ENCODE measurements at places on chromosomes 5 and 9.

DNA sequence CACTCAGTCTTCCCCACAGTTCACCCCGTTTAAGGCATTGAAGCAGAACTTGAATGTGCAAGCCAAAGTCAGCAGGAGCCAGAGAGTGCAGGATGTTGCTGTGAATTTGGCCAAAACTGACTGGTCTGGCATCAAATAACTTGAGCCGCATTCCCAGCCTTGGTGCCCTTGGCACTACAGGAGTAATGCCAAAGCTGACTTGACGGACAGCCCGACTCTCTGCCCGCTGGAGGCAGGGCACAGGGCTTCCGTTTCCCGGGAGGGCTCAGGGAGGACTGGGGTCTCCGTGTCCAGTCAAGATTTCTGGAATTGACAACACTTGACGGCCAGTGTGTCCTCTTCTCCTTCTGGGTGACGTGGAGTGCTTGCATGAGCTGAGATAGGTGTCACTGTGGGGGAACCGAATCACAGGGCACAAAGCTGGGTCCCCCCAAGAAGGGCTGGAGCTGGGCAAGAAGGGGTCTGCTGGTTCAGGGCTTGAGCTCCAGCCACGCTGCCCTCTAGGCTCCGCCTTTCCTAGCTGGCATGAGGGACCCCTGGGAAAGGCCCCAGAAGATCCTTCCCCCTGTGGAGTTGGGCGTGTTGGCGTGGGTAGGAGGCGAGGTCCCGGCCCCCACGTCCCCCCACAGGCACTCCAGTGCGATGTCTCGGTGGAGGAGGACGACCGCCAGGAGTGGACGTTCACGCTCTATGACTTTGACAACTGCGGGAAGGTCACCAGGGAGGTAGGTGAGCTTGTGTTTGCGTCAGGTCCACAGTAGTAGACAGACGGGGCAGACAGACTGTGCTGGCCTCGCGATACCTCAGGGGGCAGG lies 25.2 kb downstream of the NKD2 start:
- no peak for DNase-seq

DNA sequence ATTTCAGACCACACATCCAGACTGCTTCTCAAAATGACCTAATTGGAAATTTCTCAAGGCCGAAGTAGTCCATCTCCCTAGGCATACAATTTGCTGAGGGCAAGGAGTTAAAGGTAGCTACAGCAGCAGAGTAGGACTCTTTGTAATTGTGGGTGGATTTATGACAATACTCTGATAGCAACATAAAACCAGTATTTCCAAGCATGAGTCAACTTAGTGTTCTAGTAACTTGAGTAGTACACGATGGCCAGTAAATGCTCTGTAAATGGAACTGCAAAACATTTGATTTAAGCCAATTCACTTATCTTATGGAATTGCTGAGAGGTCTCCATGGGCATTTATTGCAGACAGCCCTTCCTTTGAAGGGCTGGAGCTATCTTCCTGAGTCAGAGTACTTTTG lies 352.2 kb downstream of the PLK2 start:
- DNase-seq: no peak

DNA sequence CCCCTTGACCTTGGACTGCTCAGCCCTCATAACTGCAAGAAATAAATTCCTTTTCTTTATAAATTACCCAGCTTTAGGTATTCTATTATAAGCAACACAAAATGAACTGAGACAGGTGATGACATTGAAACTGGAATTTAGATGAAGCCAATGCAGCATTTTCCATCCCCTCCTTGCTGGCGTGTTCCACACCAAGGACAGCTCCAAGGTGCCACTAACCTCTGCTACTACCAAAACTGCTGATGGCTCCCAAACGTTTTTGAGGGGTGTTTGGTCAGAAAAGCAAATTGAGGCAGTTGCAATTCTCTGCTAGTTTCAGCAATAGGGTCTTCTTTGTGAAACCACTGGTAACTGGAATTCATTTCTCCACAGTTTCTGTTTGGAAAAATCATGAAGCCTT lies 124.8 kb downstream of the DRD1 start:
- DNase-seq: no peak

DNA sequence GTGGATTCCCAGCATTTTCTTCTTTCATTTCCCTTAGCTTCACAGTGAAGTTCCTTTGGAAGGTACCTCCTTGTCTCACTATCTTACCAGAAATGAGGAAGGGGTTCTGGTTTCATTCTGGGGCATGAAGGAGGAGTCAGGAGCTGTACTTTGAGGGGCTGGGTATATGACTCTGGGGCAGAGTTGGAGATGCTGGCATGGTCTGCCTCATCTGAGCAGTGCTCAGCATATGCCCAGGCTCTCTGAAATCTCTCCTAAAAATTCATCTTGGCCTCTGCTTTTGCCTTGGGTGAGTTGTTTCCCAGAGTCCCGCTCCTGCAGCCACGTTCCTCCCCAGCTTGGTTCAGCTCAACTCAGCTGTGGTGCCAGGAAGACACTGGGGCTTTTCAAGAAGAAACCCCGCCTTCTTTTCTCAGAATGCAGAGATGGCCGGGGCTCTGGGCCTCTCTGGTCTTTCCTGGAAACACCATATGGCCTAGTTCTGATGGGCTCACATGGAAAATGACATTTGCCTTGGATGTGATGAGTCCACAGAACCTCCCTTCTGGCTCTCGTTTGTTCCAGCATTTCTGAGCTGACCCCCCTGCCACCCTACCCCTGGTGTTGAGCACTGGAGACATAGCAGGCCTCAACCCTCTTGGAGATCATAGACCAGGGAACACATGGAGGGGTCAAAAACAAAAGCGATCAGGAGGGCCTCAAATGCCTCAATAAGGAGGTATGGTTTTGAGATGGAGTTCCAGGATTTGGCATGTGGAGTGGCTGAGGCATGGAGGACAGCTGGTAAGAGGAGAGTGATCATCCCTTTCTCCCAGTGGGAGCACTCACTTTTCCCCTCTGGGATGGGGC lies 12.0 kb upstream of the TGFBR1 start:
- DNase-seq: no peak

DNA sequence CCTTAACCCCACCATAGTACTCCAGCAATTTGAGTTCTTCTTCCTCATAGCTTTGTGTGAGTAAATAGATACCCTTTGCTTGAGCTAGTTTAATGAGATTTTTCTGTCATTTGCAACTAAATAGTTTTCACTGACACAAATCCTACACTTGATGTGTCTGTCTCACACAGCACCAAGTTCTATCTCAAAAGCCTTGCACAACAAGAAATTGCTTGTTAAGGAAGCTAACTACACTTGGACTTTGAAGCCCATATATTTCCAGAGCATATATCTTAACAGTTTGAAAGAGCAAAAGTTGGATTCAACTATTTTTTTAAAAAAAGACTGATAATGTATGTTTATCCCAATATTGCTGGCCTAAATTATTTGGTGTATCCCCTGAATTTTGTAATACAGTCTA lies 459.2 kb downstream of the ACTL7B start:
- no peak for DNase-seq

DNA sequence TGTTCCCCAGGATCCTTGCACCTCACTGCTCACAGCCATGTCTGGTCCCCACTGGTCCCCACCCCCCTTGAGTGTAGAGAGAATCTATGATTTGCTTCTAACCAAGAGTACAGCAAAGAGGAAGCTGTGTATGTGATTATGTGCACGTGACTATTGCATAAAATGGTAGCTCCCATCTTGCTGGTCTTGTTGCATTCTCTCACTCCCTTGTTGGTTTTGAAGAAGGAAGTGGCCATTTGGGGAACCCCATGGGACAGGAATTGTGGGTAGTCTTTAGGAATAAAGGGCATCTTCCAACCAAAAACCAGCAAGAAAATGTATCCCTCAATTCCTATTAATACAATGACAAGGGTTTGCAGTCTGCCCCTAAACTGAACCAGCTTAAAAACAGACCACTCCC lies 5.2 kb upstream of the FCN2 start:
- no peak for DNase-seq

GRCh38 chr5:178420354-178420781 lies 169.8 kb downstream of the COL23A1 start:
- peak; percentile 73 for DNase-seq

DNA sequence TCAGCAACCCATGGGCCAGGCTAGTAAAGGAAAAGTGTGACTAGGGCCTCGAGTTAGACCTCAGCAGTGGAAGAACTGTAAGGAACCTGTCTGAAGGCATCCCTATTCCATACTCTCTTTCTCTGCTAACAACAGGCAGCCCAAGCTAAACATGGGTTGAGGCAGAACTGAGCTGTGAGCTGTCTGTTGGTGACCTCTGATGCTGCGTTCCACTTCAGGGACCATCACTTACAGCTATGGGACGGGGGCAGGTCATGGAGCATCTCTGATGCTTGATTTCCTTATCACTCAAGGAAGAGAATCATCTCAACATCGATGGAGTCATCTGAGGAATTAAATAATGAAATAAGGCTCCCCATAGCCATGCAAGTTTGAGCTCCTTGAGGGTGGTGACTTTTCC lies 174.8 kb downstream of the ACTL7B start:
- no peak for DNase-seq

- no peak for DNase-seq
Observed at GRCh38 chr5:104146652-104147051, 584.1 kb upstream of the NUDT12 start.

- DNase-seq: no peak
Observed at GRCh38 chr9:4421847-4422246, 68.4 kb upstream of the SLC1A1 start.

- DNase-seq: no peak
Observed at GRCh38 chr5:115514220-115514619, 30.4 kb downstream of the FEM1C start.

GRCh38 chr5:176844706-176845391 lies 34.5 kb downstream of the UNC5A start:
- no peak for DNase-seq

DNA sequence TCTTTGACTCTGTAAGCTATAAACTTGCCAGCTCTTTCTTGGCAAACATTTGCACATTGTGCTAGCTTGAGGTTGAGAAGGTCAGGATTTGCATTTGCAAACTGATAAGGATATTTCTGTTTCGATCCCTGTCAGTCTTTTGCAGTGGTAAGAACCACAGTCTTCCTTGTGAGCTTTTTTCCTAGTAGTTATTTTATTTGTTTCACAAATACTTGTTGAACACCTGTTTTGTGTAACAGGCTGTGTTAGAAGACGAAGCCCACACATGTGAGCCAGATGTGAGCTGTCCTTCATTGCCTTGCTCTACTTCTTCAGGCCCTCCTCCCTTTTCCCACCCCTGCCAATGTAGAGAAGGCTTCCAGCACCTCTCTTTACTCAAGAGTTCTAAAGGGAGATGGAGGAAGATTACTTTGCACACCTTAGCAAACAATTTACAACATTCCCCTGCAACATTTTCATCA lies 327.0 kb upstream of the KLF4 start:
- no peak for DNase-seq

DNA sequence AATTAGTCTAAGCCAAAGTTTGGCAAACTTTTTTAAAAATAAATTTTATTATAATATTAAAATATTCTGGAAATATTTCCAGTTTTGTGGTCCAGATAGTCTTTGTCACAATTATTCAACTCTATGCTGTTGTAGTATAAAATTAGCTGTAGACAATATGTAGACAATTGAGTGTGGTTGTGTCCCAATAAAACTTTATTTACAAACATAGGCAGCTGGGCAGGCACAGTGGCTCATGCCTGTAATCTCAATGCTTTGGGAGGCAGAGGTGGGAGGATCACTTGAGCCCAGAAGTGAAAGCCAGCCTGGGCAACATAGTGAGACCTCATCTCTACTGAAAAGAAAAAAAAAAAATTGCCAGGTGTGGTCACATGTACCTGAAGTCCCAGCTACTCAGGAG lies 150.5 kb upstream of the EPB41L4A start:
- DNase-seq: no peak

DNA sequence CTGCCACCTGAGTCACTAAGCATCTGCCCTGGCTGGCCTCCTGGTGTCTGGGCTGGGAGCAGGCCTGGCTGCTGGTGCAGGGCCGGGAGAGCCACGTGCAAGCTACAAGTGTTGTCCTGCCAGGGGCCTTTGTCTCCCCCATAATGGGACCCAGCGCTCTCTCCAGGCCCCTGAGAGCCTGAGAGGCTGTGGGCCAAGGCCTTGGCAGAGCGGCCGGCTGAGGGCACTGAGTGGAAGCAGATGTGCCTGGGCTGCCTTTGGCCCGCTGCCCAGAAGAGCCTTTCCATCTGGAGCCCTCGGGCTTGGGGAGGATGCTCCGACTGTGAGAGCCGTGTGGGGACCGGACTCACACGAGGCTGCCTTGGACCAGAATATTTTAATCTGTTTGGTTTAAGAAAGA lies 185.5 kb downstream of the RGS3 start:
- no peak for DNase-seq

DNA sequence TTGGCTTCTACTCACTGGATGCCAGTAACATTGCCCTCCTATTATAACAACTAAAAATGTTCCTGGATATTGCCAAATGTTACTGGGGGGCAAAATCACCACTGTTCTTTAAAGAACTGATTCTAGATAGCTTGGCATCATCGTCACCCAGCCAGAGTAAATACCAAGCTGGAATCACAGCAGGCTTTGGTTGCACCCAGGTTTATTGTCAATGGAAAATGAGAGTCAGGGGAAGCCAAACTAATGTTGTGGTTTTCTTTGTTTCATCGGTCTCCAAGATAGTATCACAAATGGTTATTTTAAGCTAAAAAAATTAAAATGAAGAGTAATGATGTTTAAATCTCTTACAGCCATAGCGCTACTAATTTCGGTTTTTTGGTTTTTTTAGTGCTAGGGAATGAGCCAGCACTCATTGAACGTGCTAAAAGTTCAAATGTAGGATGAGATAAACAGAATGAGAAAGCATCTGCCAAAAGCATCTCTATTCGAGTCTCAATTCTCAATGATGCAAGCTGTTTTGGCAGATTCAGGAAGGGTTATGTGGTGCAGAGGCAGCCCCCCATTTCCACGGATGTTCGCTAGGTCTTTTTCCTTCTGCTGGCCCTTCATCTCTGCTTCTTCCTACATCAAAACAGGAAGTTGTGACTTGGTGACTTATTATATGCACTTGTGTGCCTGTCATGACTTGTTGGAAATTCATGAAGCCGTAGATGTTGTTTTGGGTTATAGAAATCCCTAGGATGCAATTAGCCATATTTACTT lies 558.0 kb downstream of the EBF1 start:
- DNase-seq: no peak

DNA sequence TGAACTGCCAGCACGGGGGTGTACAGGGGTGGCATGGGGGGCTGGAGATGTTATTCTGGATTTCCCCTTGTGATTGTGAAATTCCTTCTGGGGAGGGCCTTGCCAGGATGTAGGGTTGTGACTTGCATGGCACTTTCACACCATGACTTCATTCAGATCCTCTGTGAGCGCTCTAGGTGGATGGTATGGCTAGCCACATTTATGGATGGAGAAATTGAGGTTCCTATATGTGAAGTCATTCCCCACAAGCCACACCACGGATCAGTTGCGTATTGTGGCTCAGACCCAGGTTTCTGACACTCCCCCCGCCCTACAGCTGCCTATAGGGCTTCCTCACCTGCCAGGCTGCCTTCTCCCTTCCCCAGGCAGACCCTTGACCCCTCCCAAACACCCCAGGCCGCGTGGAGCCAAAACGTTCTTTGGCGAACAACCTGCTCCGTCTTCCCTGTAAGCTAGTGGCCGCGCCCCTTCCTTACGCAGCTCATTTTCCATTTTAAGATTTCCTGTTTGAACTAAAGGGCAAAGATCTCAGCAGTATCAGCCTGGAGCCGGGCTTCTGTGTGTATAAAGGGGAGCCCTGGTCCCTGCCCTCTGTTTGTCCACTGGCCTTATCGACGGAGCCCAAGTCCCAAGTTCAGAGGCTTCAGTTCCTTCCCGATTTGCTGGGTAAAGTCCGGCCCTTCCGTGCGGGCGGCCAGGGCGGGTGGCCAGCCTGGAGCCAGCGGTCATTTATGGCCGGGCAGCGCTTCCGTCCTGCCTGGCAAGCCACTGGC lies 97.8 kb upstream of the KLF4 start:
- DNase-seq: no peak

- DNase-seq: no peak
Observed at GRCh38 chr9:110170357-110171257, 37.4 kb downstream of the C9orf152 start.

- peak; percentile 92 for DNase-seq
Observed at GRCh38 chr9:130042885-130043653, at the start of gene FNBP1. FNBP1 (minus strand) TSS chr9:130043189; CDS start chr9:130042975, 214 bp downstream.

All from mesendoderm (in vitro differentiated cells).